CD4-positive, alpha-beta T cell (primary cell): ENCODE measurements at places on chromosomes 12 and 14. TPM values are rescaled to one million over a fixed set of nuclear protein-coding genes. Genes with fewer than 3 reads are reported as not detected.

DNA sequence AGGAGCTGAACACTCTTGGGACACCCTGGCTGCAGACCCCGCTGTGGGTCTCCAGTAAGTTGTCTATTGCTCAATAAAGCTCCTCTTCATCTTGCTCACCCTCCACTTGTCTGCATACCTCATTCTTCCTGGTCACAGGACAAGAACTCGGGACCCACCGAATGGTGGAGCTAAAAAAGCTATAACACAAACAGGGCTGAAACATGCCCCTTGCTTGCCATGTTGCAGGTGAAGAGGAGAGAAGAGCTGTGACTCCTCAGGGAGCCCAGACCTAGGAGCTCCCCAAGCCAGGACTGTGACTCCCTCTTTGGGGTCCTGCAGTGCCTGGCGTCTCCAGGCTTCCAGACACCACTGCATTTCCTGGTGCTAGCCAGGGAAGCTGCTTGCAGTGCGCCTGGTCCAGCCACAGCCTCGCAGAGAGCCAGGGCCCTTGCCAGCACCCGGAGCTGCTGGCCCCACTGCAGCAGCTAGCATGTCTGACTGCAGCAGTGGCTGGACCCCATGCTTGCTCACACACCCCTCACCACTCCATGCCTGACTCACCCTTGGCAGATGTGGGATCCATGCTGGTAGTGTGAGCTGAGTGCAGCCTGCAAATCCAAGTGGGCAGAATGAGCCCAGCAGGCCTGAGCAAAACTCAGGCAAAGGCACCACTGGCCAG, 37.1 kb upstream of the OR5AU1 start:
- DNase-seq = no peak
- H3K27ac ChIP-seq = no peak overlapping the region
- no peak overlapping the region for H3K4me3 ChIP-seq
- no peaks in the 10 kb centered on the region for H3K27me3 ChIP-seq
- H3K4me1 ChIP-seq = peaks cover 18% of the 10 kb centered on the region
- no peaks in the 10 kb centered on the region for H3K36me3 ChIP-seq

GRCh38 chr12:79547735-79548609, 142.8 kb downstream of the PAWR start:
- H3K4me1 ChIP-seq = no peaks in the 10 kb centered on the region
- H3K4me3 ChIP-seq = no peak overlapping the region
- peak; percentile 21 for DNase-seq
- H3K27me3 ChIP-seq = no peaks in the 10 kb centered on the region

- no peak overlapping the region for H3K4me3 ChIP-seq
- H3K27me3 ChIP-seq = no peaks in the 10 kb centered on the region
- peaks cover 5% of the 10 kb centered on the region for H3K36me3 ChIP-seq
Observed at GRCh38 chr12:124519746-124520145, 47.7 kb downstream of the NCOR2 start.

- no peaks in the 10 kb centered on the region for H3K36me3 ChIP-seq
- no peak for DNase-seq
- no peak overlapping the region for H3K4me3 ChIP-seq
- no peak overlapping the region for H3K27ac ChIP-seq
Observed at GRCh38 chr12:127282786-127283565, 984.0 kb upstream of the TMEM132C start.

The ARG2 gene
- total RNA-seq = 3.7 TPM

The METTL17 gene
- total RNA-seq = 94.8 TPM

DNA sequence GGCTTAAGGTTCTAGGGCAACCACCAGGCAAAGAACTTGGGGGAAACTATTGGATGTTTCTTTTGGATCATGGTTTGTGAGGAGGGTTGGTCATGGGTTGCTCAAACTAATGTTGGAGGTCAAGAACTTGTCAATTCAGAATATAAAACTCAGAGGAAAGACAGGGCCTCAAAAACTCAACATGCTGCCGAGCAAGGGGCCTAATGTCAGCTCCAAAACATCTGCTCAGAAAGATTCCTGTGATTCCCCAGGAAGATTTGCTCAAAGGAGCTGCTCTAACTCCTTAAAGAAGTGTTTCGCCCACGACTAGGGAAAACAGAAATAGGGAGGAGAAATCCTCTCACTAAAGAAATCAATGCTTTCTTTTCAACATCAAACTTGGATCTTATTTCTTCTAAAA, 3.7 kb upstream of the IGF1 start:
- peaks cover 7% of the 10 kb centered on the region for H3K4me1 ChIP-seq
- no peaks in the 10 kb centered on the region for H3K27me3 ChIP-seq
- H3K36me3 ChIP-seq = no peaks in the 10 kb centered on the region
- H3K4me3 ChIP-seq = peak overlapping the region; percentile 21

GRCh38 chr14:104693482-104694431, 4.3 kb downstream of the INF2 start:
- peak overlapping the region; percentile 72 for H3K27ac ChIP-seq
- peaks cover 13% of the 10 kb centered on the region for H3K36me3 ChIP-seq
- H3K4me1 ChIP-seq = peaks cover 84% of the 10 kb centered on the region
- no peaks in the 10 kb centered on the region for H3K27me3 ChIP-seq
- no peak overlapping the region for H3K4me3 ChIP-seq

- H3K36me3 ChIP-seq = no peaks in the 10 kb centered on the region
- H3K27ac ChIP-seq = no peak overlapping the region
- H3K4me3 ChIP-seq = no peak overlapping the region
- no peaks in the 10 kb centered on the region for H3K4me1 ChIP-seq
Observed at GRCh38 chr14:104186575-104186974, 48.2 kb downstream of the KIF26A start.

The TRHDE gene
- not detected for total RNA-seq

The EPYC gene
- total RNA-seq = not detected

The ADCY6 gene
- not detected for total RNA-seq
